Activated B cell treated with CpG ODN at 0.5 μM for 24 hours (primary cell): ENCODE measurements at places on chromosomes 12 and 14. TPM values are rescaled to one million over a fixed set of nuclear protein-coding genes. Genes with fewer than 3 reads are reported as not detected.

DNA sequence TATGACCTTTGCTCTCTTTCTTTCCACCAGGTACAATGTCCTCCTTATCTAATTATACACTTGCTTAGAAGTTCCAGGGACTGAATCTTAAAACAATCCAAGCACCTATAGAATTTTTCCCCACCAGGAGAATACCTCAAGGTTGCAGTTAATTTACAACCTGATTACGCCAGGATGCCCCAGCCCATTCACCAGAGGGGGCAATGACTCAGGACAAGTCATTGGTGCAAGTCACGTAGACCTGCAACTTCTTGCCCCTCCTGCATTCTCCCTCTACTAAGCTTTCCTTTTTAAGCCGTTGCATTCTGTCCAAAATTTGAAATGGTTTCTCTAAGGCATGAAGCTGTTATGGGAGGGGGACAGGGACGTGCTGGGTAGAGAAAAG is 111.1 kb upstream of the SCAF11 start:
- DNase-seq = no peak
- H3K27me3 ChIP-seq = no peaks in the 10 kb centered on the region
- no peaks in the 10 kb centered on the region for H3K36me3 ChIP-seq
- no peak overlapping the region for H3K4me3 ChIP-seq

Gene MLXIP
- total RNA-seq = 26.7 and 33.7 TPM in 2 replicates

DNA sequence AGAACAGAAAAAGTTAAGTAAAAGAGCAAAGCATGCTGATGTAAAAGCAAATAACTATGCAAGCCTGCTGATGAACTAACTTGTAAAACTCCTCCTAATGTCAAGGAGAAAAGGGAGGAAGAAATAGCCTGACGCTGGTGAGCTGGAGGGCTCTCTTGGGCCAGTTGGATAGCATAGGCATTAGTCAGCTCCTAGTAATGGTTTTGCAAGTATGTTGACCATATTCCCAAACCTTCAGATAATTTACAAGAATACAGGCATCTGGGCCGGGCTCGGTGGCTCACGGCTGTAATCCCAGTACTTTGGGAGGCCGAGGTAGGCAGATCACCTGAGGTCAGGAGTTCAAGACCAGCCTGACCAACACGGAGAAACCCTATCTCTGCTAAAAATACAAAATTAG is 871.4 kb downstream of the C12orf50 start:
- no peak overlapping the region for H3K27ac ChIP-seq
- no peaks in the 10 kb centered on the region for H3K27me3 ChIP-seq
- no peak overlapping the region for H3K4me3 ChIP-seq
- no peaks in the 10 kb centered on the region for H3K4me1 ChIP-seq
- DNase-seq = no peak

GRCh38 chr14:94388384-94389103 is at the start of gene SERPINA1:
SERPINA1 (minus strand) TSS chr14:94388602; CDS start chr14:94383237, 5,365 bp downstream.
- no peaks in the 10 kb centered on the region for H3K27me3 ChIP-seq
- H3K36me3 ChIP-seq = no peaks in the 10 kb centered on the region
- no peaks in the 10 kb centered on the region for H3K4me1 ChIP-seq
- no peak for DNase-seq
- no peak within 1 kb of the TSS for H3K4me3 ChIP-seq
- no peak within 1 kb of the TSS for H3K27ac ChIP-seq

DNA sequence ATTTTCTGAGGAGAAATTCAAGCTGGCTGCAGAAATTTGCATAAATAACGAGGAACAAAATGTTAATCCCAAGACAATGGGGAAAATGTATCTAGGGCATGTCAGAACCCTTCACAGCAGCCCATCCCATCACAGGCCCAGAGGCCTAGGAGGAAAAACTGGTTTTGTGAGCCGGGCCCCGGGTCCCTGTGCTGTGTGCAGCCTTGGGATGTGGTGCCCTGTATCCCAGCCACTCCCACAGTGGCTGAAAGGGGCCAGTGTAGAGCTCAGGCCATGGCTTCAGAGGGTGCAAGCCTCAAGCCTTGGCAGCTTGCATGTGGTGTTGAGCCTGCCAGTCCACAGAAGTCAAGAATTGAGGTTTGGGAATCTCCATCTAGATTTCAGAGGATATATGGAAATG is 57.7 kb downstream of the NPAS3 start:
- no peak for DNase-seq
- no peak overlapping the region for H3K4me3 ChIP-seq
- H3K27me3 ChIP-seq = no peaks in the 10 kb centered on the region
- H3K4me1 ChIP-seq = no peaks in the 10 kb centered on the region

DNA sequence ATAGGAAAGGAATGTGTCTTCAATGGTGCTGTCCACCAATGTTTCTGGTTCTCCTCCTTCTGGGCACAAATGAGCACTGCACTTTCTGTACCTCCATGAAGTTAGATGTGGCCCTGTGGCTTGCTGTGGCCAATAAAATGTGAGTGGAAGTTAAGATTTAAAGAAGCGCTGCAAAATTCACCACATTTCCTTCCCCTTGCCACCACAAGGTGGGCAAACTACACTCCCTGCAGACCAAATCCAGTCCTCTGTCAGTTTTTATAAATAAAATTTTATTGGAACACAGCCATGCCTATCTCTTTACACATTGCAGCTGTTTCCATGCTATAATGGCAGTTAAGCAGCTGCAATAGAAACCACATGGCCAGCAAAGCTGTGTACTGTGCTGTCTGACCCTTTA is 141.4 kb upstream of the TMPO start:
- DNase-seq = no peak
- no peak overlapping the region for H3K27ac ChIP-seq
- no peaks in the 10 kb centered on the region for H3K4me1 ChIP-seq
- no peak overlapping the region for H3K4me3 ChIP-seq
- H3K27me3 ChIP-seq = peaks cover 12% of the 10 kb centered on the region
